Kasumi-1 (cell line): ENCODE measurements at places on chromosomes 1 and 21.

GRCh38 chr1:43957407-43958040 is 10.8 kb downstream of the IPO13 start:
- DNase-seq: no peak

DNA sequence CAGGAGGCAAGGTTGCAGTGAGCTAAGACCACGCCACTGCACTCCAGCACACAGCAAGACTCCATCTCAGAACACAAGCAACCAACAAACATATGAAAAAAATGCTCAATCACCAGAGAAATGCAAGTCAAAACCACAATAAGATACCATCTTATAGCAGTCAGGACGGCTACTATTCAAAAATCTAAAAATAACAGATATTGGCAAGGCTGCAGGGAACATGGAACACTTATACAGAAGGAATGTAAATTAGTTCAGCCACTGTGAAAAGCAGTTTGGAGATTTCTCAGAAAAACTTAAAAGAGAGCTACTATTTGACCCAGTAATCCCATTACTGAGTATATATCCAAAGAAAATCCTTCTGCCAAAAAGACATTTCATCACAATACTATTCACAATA is 27.6 kb upstream of the POGK start:
- no peak for DNase-seq

GRCh38 chr21:43734131-43734927 is 15.4 kb downstream of the PDXK start:
- DNase-seq: no peak

DNA sequence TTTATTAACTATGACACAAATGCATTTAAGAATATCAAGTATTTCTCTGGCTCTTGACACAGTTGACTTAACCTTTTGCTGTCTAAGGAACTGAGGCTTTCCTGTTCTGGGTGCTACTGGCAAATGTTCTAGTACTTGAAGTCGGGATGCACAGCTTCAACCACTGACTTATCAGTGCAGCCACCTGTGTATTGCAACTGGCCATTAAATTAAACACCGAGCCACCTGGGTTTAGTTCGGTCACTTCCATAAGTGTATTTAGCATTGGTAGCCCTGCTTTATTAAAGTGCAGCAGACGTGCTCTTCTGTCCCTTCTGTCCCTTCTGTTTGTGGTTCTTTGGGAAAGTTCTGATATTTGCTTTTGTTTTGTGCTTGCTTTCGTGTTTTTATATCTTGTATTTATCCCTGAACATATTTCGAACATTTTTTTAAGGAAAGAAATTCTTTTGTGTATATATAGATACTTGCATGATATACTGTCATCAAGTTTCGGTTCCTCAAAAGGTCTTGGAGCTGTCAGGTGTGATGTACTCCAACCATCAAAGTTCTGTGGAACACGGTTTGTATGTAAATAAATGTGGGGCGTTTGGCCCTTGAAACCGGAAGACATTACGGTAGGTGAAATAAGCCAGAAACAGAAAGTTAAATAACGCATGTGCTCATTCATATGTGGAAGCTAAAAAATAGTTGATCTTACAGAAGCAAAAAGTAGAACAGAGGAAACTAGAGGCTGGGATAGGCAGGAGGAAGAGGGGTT is 297.9 kb upstream of the GREM2 start:
- DNase-seq: no peak

GRCh38 chr1:64292399-64292798 is 89.0 kb downstream of the UBE2U start:
- DNase-seq: no peak

DNA sequence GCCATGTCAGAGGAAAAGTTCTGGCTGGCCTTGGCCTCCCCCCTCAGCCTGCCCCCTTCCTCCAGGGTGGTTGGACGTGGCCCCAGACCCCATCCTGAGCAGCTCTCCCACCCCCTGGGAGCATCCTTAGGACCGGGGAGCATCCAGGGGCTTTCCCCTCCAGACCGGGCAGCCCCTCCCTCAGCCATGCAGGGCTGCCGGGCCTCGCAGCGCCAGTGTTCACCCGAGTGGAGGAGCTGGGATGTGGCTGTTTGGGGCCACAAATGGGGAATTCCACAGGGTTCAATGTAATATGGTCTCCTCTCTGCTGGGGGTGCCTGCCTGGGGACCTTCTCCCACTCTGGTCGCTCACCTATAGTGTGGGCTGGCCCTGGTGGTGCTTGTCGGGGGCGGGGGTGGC is 4.2 kb upstream of the PFKL start:
- DNase-seq: no peak

DNA sequence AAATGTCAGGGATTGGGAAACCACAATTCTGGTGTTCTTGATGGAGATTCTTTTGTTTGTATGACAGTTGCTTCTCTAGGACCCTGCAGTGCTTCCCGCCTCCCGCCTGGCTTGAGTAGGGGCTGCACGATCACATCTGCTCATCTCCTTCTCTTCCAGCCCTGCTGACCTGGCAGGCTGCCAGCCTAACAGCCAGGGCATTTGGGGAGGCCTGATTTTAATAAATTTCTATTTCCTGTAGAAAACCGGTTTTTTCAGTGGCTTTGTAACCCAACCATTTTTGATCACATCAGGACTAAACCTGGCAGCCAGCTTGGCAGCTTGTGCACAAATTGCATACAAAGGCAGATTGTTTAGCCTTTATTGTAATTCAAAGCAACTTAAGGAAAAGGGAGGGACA is 78.9 kb downstream of the UBE2U start:
- no peak for DNase-seq

- DNase-seq: no peak
Observed at GRCh38 chr1:169615803-169616202, 14.1 kb downstream of the SELP start.

DNA sequence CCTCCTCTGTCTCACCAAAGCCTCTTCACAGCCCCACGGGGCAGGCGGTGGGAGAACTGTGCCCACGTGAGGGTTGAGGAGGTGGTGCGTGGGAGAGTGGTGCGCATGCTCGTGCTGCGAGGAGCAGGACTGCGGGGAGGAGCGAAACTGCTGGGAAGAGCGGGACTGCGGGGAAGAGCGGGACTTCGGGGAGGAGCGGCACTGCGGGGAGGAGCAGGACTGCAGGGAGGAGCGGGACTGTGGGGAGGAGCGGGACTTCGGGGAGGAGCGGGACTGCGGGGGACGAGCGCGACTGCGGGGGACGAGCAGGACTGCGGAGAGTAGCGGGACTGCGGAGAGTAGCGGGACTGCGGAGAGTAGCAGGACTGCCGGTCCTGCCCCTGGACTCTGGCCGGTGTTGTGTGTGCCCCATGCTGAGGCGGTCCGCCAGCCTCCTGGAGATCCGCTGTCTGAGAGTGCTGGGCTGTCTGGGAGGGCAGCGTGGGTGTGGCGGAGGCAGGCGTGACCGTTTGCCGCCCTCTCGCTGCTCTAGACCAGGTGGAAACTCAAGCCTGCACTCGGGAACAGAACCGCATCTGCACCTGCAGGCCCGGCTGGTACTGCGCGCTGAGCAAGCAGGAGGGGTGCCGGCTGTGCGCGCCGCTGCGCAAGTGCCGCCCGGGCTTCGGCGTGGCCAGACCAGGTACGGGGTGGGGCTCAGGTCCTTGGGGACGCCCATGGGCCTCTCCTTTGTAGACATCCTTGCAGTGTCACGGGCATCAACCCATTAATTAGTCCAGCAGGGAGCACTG is 24.6 kb downstream of the TNFRSF1B start:
- DNase-seq: no peak
